ENCODE measurements at places on chromosomes 3 and 15.

GRCh38 chr3:165837058-165837525 lies at the start of gene BCHE:
Gene BCHE (minus strand): TSS chr3:165837423. CDS start chr3:165831033, 6,390 bp downstream.
- no peak within 1 kb of the TSS for H3K4me3 ChIP-seq
- no peak within 1 kb of the TSS for H3K27ac ChIP-seq
- no peak for DNase-seq
- no peaks in the 10 kb centered on the region for H3K36me3 ChIP-seq
- H3K4me1 ChIP-seq, result no peaks in the 10 kb centered on the region

DNA sequence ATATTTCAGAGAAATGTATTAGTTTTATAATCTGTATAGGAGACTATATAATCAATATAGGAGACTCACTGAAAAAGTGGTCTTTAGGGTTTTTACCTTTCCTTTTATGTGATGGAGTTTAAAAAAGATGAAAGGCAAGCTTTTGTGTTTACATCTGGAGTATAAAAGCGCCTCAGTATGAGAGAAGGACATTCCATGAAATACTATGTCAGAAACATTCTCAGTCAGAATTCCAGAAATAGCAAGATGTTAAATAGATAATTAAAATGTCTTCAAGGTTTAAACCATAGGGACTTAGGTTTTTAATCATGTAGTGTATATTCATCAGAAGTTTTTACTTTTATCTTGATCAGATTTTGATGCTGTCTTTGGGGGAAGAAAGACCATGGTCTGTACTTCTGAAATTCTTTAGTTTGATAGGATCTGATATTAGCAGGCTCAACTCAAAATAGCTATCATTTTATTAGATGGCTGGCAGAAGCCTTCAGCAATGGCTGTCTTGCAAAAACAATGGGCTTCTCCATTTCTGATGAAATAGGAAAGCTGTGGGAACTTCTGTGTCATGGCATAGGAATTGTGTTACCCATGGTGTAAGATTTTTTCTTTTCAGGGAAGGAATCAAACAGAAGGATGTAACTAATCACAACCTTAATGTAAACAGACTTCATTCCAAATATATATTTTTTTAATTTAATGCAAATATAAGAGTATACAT lies 209.6 kb upstream of the PLSCR5 start:
- no peaks in the 10 kb centered on the region for H3K36me3 ChIP-seq
- no peaks in the 10 kb centered on the region for H3K4me1 ChIP-seq
- no peak overlapping the region for H3K27ac ChIP-seq

GRCh38 chr3:7340795-7341194 lies 479.9 kb downstream of the GRM7 start:
- H3K4me1 ChIP-seq, result no peaks in the 10 kb centered on the region
- no peaks in the 10 kb centered on the region for H3K36me3 ChIP-seq
- no peaks in the 10 kb centered on the region for H3K27me3 ChIP-seq
- DNase-seq, result no peak
- H3K27ac ChIP-seq, result no peak overlapping the region

GRCh38 chr15:70159001-70159712 lies 61.4 kb upstream of the TLE3 start:
- H3K36me3 ChIP-seq, result no peaks in the 10 kb centered on the region
- H3K4me1 ChIP-seq, result no peaks in the 10 kb centered on the region
- no peak for DNase-seq
- H3K27me3 ChIP-seq, result peaks cover 8% of the 10 kb centered on the region

DNA sequence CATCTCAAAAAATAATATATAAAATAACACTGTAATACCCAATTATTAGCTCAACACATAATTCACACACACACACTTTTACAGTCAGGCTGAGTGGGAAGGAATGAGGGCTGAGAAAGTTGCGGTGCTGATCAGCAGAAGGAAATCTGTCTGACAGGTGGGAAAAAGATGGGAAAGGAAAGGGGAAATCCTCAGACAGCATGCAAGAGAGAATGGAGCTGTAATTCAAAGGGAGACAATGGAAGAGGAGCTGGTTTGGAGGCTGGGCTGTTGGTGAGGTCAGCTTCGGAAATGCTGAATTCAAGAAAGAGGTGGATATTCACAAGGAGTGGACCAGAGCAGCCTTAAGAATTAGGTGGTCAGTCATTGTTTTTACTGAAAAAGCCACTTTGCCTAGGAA lies 121.6 kb upstream of the LMOD3 start:
- no peak overlapping the region for H3K4me3 ChIP-seq
- H3K27ac ChIP-seq, result no peak overlapping the region
- no peaks in the 10 kb centered on the region for H3K36me3 ChIP-seq
- DNase-seq, result no peak
- no peaks in the 10 kb centered on the region for H3K27me3 ChIP-seq

DNA sequence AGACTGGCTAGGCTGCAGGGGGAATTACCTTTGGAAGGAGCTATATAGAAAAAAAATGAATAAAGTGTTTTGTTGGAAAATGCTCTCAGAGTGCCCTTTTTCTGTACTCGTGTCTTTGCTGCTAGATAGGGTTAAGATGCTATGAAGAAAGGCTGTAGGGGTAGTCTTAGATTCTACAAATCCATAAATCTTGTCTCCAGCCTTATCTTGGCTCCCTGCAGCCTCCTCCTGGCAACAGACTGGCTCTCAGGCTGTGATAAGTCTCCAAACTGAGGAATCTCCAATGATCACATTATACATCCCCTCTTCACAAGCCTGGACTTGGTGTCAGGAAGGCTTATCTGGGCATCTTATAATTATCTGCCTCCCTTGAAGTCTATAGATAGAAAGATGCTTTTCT lies 9.3 kb downstream of the LPCAT4 start:
- no peaks in the 10 kb centered on the region for H3K36me3 ChIP-seq
- no peak overlapping the region for H3K27ac ChIP-seq
- H3K4me3 ChIP-seq, result no peak overlapping the region
- no peaks in the 10 kb centered on the region for H3K27me3 ChIP-seq
- no peaks in the 10 kb centered on the region for H3K4me1 ChIP-seq
- no peak for DNase-seq

GRCh38 chr15:77335298-77335697 lies 84.6 kb downstream of the PEAK1 start:
- no peak overlapping the region for H3K27ac ChIP-seq
- no peaks in the 10 kb centered on the region for H3K36me3 ChIP-seq
- H3K27me3 ChIP-seq, result no peaks in the 10 kb centered on the region
- peaks cover 2% of the 10 kb centered on the region for H3K4me1 ChIP-seq
- DNase-seq, result no peak
- H3K4me3 ChIP-seq, result no peak overlapping the region

DNA sequence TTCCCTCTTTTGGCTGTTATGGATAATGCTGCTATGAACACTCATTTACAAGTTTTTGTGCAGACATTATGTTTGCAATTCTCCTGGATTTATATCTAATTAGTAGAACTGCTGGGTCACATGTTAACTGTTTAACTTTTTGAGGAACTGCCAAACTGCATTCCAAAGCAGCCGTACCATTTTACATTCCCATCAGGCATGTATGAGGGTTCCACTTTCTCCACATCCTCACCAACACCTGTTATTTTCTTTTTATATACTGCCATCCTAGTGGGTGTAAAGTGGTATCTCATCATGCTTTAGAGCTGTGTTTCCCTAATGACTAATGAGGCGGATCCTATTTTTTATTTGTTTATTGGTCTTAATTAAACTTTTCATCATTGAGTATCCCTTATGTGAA lies 9.2 kb downstream of the KPNA4 start:
- H3K4me3 ChIP-seq, result no peak overlapping the region
- peaks cover 21% of the 10 kb centered on the region for H3K4me1 ChIP-seq
- no peaks in the 10 kb centered on the region for H3K27me3 ChIP-seq
- H3K36me3 ChIP-seq, result peaks cover 14% of the 10 kb centered on the region

- H3K36me3 ChIP-seq, result no peaks in the 10 kb centered on the region
- H3K4me3 ChIP-seq, result no peak overlapping the region
- H3K27ac ChIP-seq, result no peak overlapping the region
Measured at GRCh38 chr15:49372366-49372765, 50.7 kb upstream of the FGF7 start.

Measured in naive thymus-derived CD8-positive, alpha-beta T cell (primary cell).